ENCODE measurements at places on chromosomes 6 and 20. TPM values are rescaled to one million over a fixed set of nuclear protein-coding genes. Genes with fewer than 3 reads are reported as not detected.

TNFAIP3 gene
- 19.0 TPM for total RNA-seq

UNC93A gene
- total RNA-seq = not detected

SIRPB1 gene
- total RNA-seq = 11.2 TPM

GRM4 gene
- total RNA-seq = not detected

ISM1 gene
- total RNA-seq = 25.8 TPM

SNAP25 gene
- total RNA-seq = 0.37 TPM

PSORS1C2 gene
- total RNA-seq = not detected

POPDC3 gene
- total RNA-seq = not detected

MANEA gene
- total RNA-seq = 9.9 TPM

HTR1B gene
- total RNA-seq = 7.6 TPM

NMBR gene
- total RNA-seq = not detected

IMPG1 gene
- not detected for total RNA-seq

MAFB gene
- total RNA-seq = 34.7 TPM

RRBP1 gene
- 128 TPM for total RNA-seq

NT5DC1 gene
- total RNA-seq = 38.1 TPM

CLPSL1 gene
- not detected for total RNA-seq

PEX6 gene
- total RNA-seq = 12.8 TPM

CST5 gene
- not detected for total RNA-seq

PHACTR3 gene
- 0.19 TPM for total RNA-seq

SYCP2L gene
- 1.1 TPM for total RNA-seq

TNXB gene
- 407 TPM for total RNA-seq

TAF11 gene
- 21.0 TPM for total RNA-seq

PGC gene
- total RNA-seq = not detected

WDR46 gene
- 31.7 TPM for total RNA-seq

CGA gene
- not detected for total RNA-seq

MUC21 gene
- not detected for total RNA-seq

Data from posterior vena cava (tissue), 2 donors.